Nasal cavity respiratory epithelium epithelial cell of viscerocranial mucosa (primary cell): ENCODE measurements at places on chromosomes 1 and 21. TPM values are rescaled to one million over a fixed set of nuclear protein-coding genes. Genes with fewer than 3 reads are reported as not detected.

Gene RAB42
- under 0.01 and 0.21 TPM in 2 replicates for total RNA-seq

Gene ERRFI1
- total RNA-seq, result 266 and 296 TPM in 2 replicates

Gene ZBTB17
- 30.1 and 38.5 TPM in 2 replicates for total RNA-seq

Gene LMX1A
- not detected in 2 replicates for total RNA-seq
